ENCODE measurements at places on chromosomes 3 and 15.

DNA sequence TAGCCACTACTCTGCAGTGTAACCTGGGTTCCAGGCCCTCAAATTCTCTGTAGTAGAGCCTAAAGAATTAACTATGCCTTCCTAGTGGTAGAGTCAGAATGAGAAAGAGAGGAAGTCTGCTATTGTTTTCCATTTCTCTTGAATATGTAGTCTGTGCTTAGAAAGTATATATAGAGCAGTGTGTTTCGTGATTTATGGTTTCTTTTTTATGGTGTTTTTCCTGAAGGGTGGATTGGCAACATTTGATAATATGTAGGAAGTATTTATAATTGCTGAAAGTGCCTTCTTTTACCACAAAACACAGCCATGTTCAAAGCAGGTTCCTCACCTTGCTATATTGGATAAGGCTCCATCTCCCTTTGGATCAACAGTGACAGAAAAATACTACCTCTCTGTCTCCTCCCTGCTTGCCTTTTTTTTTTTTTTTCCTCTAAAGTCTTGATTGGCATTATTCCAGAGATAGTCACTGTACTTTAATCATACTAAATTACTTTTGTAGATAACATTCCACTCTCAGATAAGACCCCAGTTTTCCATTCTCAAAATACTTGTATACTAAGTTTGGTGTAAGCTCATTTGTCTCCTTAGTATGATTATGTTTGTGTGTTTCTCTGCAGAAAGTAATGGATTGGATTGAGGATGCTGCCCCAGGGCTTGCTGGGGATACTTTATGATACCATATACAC lies 47.8 kb downstream of the IQGAP1 start:
- no peak for DNase-seq

DNA sequence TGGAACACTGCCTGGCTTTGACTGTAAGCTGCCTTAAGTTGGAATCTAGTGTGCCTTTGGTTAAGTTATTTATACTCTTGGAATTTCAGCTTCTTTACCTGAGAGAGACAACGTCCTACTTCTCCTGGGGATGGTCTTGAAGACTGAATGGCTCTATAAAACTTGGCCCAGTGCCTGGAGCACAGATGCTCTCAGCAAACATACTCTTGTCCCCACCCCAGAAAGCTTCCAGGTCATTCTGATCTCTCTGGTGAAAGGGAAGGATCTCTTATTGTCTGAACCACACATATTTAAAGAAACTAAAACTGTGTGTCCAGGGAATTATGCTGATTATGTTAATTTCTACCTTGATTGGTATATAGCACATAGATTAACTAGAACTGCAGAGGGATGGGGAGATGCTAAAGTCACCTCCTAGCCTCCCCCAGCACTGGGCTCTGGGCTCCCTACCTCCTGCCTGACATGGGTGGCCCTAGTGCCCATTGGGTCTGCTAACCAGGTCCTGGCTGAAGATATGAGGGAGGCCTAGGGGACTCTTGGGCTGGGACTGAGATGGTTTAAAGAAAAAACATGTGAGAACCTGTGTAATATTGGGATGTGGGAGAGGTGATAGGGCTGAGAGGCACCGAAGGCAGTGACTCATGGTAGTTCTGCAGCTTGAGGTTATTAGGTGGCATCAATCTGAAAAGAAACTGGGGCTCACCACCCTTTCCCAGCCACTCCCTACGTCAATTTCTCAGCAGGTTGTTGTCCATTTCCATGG lies 171.0 kb downstream of the RPLP1 start:
- DNase-seq = no peak

- peak; percentile 89 for DNase-seq
Observed at GRCh38 chr3:146160964-146161662, at the start of gene PLOD2. Gene PLOD2, minus strand, starts transcription at chr3:146161184. Its CDS starts 195 bp downstream, at chr3:146160989.

GRCh38 chr3:105847452-105847851 lies 21.4 kb downstream of the CBLB start:
- no peak for DNase-seq

DNA sequence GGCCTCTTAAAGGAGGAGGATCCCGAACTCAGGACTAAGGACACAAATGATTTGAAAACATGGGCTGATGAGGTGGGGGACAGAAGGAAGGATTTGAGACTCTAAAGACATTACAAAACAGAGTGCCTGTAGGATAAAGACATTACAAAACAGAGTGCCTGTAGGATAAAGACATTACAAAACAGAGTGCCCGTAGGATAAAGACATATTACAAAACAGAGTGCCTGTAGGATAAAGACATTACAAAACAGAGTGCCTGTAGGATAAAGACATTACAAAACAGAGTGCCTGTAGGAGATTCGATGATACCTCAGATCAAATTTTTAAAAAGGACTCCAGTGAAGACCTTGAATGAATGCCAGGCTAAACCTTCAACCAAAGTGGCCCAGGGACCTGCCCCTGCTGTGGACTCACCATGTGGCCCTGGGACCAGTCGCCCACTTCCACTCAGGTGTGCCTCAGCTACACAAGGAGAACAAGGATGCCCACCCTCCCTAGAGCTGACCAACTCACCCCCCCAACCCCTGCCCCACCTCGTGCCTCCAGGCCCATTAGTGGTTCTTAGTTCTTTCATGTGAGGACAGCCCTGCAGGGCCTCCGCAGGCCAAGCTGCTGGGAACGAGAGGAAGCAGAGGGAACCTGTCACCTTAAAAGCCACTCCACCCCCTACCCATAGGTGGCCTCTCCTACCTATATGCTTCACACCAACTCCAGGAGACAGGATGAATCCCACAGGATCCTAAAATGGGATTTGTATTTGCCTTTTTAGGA lies 59.8 kb downstream of the SH3BP5 start:
- DNase-seq = no peak

- no peak for DNase-seq
Observed at GRCh38 chr3:51706788-51707731, at the start of gene GRM2. Gene GRM2, plus strand, starts transcription at chr3:51707068. Its CDS starts 1,916 bp downstream, at chr3:51708984.

DNA sequence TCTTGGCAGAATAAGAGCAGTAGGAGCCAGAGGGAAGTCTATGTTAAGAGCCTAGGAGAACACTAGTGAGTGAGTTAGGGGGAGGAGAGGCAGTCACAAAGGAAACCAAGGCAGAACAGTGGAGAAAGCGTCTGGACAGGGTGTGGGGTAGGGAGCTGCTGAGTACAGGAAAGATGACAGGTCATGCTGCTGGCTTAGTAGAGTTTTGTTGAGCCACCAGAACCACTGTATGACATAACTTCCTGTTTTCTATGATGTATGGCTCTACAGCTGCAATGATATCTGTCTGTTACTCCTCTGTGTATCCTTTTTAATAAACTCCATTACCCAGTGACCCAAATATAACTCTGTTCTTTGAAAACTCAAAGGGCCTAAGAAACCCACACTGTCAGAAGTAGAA lies 10.6 kb upstream of the STT3B start:
- no peak for DNase-seq

DNA sequence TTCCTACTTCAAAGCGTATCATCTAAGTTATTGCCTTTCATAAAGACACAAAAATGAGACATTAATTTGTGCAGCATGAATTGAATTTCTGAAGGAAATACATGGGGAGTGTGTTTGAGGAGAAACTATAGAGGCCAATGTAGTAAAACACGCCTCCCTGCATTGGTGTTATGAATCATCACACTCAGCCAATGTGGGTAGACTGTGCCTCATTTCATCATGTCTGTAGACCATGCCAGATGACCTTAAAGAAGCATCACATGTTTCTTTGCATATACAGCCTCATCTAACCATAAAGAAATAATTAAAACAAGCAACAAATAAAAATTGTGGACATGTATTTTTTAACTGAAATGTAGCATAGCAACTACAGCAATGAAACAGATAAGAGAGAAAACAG lies 486.0 kb upstream of the ADAMTS9 start:
- no peak for DNase-seq

DNA sequence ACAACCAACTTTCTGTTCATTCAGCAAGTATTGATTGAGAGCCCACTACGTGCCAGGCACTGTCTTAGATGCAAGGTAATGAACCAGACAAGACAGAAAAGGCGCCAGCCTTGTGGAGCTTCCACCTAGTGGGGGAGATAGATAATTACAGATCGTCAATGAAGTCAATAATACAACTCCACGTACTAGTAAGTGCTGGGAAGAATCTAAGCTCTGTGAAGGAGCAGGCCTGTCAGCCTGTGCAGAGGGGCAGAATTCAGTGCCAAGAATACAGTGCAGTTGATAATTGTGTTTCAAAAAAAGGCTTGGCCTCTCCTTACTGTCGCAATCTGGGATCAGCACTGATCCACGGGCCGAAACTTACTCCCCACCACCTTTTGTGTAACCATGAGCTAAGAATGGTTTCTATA lies 186.3 kb downstream of the FEZF2 start:
- no peak for DNase-seq

DNA sequence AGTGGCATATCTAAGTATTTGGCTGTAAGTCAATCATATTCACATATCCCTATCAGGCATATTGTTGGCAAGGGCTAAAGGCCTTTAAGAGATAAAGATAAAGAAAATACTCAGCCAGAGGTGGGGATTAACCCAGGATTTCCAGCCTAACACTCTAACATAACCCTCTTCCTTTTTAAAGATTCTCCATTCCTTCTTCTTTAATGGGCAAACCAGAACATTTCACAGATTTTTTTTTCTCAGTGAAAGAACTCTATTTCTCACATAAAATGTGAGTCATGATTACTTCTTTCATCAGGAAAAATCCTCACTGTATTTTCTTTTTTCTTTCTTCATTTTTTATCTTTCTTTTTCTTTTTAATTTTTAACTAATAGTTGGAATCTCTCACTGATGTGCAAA lies 200.4 kb downstream of the NR1D2 start:
- peak; percentile 4 for DNase-seq

GRCh38 chr3:57855281-57855680 lies 99.2 kb downstream of the SLMAP start:
- no peak for DNase-seq

DNA sequence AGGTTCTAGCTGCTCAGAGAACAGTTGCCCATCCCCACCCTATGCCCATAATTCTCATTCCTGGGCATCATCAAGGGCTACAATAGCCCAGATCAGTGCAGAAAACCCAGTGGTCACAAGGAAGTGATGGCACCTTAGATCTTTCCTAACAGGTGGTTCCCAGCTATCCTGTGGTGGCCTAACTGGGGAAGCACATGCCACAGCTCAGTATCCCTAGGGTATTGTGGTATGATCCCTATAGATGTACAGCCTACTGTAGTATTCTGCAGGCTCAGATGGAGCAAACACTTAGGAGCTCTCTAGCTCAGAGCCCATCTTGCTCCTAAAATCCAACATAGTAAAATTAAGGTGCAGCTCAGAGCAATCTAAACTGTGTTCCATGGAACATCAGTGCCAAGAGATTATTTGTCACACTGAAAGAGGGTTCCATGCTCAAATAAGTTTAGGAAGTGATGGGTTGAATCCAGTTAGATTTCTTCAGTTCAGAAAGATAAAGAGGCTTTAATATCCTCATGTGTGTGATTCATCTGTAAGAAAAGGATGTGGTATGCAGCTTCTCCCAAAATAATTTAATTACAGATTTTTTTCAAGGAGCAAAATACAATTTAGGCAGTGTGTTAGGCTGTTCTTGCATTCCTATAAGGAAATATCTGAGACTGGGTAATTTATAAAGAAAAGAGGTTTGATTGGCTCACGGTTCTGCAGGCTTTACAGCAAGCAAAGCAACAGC lies 4.4 kb downstream of the A4GNT start:
- DNase-seq = no peak

GRCh38 chr15:90037961-90038631 lies 37.0 kb downstream of the ZNF710 start:
- peak; percentile 9 for DNase-seq
